Caudate nucleus (tissue), 63 donors: ENCODE measurements at places on chromosomes 11 and 22.
A peak's percentile ranks its signal among the peaks of the same experiment; 100 is the strongest.

DNA sequence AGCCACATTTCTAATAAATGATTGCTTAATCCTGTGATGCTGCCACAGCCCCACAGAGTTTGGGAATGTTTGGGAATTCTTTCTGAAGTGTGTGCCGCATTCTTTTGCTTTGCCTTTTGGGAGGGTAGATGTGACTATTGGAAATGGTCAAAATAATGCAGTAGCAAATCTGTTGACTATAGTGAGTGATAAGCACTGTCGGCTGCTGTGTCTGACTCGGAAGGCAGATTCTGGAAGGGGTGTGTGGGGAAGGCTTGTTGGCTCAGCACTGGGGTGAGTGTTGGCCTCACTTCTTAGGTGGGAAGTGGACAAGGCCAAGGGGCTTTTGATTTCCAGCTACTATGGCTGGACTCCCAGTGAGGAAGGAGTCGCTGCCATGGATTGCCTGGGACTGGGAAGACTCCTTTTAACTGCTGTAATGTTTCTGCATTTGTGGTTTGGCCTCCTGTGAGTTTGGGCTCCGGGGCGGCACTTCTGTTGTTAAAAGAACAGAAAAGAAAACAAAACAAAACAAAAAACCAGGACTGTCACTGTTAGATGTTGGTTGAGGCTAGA is 20.1 kb downstream of the ZBTB16 start:
- no peak for DNase-seq

GRCh38 chr11:71999798-72000197 is 1.1 kb downstream of the IL18BP start:
- no peak for DNase-seq

DNA sequence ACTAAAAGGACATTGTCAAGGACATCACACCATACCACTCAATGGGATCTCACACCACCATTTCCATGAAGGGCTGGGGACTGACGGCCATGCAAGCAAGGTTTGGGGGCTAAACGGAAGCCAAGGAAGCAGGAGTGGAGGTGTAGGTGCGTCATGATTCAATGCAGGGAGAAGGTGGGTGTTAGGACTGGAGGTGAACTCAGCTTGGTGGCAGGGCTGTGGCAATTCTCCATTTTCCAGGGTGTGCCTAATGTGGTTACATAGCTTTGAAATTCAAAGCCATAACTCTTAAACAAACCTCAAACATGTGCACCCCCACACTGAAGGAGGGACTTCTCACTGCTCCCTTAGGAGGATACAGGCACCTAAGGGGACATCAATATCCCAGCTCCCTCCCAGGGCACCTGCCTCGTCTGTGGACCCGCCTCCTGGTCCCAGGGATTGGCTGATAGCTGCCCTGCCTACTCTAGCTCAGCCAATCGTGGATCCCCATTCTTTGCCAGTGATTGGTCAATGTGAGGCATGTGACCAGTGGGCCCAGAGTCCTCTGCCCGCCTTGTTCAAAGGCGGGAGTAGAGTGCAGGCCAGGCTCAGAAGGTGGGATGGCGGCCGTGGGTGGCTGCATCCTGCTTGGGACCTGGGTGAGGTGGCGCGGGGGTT is 64.6 kb downstream of the CTTN start:
- no peak for DNase-seq

DNA sequence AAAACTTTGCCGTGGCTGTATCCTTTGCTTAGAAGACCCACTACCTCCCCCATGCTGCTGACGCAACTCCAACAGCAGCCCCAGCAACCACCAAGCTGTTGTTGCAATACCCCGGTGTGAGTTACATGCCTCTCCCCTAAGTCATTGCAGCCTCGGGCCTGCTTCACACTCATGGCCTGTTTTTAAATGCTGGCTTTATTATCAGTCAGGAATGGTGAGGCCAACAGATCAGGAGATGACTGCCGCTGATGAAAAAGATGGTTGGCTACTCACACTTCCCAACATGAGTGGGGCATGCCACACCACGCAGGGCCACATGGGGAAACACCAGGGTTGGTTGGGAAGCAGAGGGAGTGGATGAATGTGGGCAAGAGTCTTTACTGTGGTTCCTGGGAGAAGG is 171.5 kb upstream of the SYT13 start:
- DNase-seq = no peak

- no peak for DNase-seq
These were observed 24.5 kb downstream of the GAS2 start for GRCh38 chr11:22690871-22691270.

DNA sequence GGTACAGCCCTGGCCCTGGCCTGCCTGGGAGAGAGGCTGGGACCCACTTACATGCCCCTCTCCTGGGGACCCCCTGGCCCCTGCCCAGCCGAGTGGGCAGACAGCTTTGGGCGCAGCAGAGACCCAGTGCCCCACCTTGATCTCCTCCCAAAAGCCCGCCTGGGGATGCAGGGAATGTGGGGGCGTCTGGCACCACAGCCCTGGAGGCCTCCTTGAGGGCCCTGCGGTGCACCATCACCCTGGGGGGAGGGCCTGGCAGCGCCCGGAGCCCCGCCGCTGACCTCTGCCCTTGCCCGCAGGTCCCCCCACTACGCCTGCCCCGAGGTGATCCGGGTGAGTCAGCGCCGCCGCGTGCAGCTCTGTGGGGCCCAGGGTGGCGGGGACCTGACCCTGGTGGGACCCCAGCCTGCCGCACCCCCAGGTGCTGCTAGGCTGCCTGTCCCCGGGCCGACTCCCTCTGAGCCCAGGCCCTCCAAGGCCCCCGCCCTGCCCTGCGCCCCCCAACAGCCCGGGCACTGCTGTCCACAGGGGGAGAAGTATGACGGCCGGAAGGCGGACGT is 43.7 kb downstream of the MOB2 start:
- DNase-seq = no peak

- DNase-seq = no peak
These were observed 39.9 kb downstream of the KCNC1 start for GRCh38 chr11:17774232-17775034.

DNA sequence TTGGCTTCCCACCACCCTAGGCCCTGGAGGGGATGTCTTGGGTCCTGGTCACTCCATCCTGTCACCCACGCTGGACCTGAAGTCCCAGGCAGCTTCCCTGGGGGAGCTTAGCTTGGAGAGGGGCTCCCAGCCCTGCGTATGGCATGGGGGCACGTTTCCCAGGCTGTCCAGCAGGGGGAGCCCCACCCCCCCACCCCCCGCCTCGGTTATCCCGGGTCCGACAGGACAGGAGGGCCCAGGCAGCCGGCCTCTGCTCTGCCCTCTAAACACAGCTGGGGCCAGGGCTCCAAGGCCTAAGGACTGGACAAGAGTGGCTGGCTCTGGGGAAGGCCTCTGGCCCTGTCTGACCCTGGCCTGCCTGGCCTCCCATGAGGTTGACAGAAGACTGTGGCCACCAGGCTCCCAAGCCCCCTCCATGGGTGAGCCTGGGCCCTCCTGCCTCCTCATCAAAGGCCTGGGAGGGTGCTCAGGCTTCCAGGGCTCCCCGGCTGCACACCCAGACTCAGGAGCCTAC is 104.8 kb downstream of the NECTIN1 start:
- DNase-seq = no peak

DNA sequence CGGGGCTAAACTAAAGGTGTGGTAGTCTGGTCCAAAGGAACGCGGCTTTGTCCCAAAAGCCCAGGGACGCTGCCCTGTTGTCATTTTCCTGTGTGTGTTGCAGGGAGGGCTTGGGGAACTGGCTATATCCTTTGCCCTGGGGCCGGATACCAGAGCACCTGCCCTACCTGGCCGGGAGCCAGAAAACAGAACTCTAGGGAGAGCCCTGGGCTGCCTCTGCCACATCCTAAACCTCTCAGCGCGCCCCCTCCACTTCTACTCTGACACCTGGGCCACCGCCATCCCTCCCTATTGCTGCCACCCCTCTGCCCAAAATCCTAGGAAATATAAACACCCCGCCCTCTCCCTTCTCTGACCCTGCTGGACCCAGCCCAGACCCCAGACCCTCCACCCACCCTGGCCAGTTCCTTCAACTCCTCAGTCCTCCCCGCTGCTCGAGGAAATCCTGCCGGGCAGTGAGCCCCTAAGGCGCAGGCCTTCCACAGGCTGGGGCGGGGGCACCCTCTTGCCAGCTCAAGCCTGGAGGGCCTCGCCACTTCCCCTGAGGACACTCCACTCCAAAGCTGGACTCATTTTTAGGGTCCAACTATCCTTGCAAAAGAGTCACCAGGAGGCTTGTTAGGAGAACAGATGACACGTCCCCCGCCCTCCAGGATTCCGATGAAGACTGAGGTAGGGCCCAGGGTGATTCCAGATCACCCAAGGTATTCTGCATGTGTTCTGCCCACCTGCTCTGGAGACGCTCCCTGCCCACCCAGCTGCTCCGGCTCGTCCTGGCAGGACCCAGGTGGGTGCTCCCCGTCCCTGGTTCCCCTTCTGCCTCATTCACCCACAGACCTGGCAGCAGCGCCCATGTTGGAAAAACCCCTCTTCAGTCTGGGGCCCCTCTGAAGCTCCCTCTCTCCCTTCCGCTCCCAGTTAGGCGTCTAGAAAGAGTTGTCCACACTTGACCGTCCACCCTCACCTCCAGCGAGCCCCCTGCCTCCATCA is 12.2 kb downstream of the KCTD17 start:
- no peak for DNase-seq

DNA sequence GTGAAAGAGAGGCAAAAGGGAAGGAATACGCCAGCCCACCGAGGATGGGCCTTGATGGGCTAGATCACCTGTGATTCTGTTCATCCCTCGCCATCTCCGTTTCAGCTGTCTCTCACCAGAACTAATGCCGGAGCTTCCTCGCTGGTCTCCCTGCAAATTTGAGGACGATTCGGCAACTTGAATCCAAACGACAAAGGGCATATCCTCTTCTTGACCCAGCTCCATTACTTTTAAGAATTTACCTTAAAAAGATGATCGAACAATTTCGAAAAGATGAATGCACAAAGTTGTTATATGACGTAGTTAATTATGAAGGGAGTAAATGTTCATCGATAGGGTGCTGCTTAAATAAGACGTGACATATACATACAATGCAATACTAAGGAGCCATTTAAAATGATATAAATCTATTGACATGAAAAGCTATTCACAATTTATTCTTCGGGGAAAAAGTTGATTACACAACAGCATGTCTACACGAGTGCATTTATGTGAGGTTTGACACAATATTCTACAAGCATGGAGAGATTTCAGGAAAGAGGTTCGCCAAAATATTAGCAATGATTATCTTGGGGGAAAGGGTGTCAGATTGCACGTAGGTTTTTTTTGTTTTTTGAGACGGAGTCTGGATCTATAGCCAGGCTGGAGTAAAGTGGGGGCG is 937 bp upstream of the FAM168A start:
- DNase-seq = no peak

DNA sequence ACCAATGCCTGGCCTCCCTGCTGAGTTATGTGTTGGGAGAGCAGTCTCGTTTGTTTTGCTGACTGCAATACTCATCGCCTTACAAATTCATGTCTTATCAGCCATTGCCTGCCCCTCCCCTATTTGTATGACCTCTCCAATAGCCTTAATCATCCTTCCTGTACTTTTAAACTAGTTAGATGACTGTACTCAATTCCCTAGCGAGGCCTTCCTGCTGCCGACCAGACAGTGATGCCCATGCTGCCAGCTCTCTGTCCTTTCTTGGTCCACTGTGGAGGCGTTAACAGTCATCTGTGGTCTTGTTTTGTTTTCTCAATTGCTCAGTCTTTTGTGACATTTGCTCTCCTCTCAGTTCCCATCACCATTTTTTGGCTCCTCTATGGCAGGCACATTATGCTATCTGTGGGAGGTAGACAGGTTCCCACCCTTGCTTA is 20.3 kb upstream of the YPEL1 start:
- no peak for DNase-seq

DNA sequence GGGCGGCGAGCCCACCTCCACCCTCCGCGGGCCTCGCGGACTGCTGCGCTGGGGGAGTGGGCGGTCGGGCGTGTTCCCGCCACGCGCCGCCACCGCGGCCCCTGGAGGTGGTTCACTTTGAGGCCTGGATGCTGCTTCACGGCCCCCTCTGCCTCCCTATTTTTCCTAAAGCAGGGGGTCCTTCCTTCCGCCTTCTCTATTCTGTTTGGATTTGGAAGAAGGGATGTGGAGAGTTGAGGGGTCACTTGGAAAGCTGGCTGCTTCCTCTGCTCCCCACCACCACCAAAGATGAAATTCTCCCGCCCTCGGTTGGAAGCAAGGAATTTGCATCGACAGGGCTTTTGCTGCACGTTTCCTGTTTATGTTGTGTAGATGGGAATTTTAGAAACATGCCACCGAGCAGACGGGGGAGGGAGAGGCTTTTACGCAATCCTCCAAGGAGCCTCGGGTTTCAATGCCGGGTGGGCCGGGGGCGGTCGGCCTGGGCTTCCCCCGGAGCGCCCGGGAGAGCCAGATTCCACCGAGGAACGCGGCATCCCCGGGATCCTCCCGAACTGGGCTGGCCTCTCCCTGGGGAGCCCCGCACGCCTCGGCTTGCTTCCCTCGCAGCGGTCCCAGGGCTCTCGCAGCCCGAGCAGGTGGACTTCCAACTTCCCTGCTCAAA is 403 bp upstream of the SBF2 start:
- no peak for DNase-seq

GRCh38 chr11:86193297-86194095 is 51.1 kb upstream of the EED start:
- peak; percentile 28 for DNase-seq

DNA sequence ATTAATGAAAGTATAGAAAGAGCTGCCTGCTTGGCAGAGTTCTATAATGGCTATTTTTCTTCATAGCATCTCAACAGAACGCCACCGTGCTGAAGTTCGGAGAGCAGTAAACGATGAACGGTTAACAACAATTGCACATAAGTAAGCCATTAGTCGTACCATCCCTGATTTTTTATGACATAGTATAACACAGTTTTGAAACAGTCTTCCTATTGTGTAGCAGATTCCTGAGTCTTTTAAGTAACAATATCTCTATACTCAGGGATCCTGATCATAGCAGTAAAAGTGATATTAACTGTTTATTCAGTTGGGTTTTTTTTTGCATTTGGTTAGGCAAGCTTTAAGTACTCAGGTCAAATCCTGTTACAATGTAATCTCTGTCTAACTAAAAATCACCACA is 8.4 kb downstream of the EMSY start:
- no peak for DNase-seq

- DNase-seq = no peak
These were observed 11.5 kb upstream of the RAB39A start for GRCh38 chr11:107916671-107917241.

- DNase-seq = no peak
These were observed 19.3 kb downstream of the POLR3H start for GRCh38 chr22:41524809-41525449.

- DNase-seq = no peak
These were observed 4.5 kb downstream of the OR10G7 start for GRCh38 chr11:124036666-124037065.

- DNase-seq = no peak
These were observed 6.7 kb downstream of the PAK1 start for GRCh38 chr11:77467233-77467632.

GRCh38 chr11:94150704-94151685 is 22.4 kb downstream of the PANX1 start:
- DNase-seq = no peak

- DNase-seq = no peak
These were observed 161.7 kb upstream of the CADM1 start for GRCh38 chr11:115665958-115666357.

- no peak for DNase-seq
These were observed 11.5 kb downstream of the NNMT start for GRCh38 chr11:114307524-114308203.

- DNase-seq = no peak
These were observed 14.7 kb downstream of the IGLL1 start for GRCh38 chr22:23565305-23565914.

GRCh38 chr11:76794371-76795289 is 11.5 kb downstream of the TSKU start:
- no peak for DNase-seq

GRCh38 chr22:49901457-49901856 is 16.8 kb downstream of the ALG12 start:
- DNase-seq = no peak
